ENCODE measurements at places on chromosomes 16 and 17.

GRCh38 chr17:78368854-78369495, 9.1 kb upstream of the SOCS3 start:
- no peak for DNase-seq

GRCh38 chr16:85134789-85135142, 22.5 kb upstream of the CIBAR2 start:
- DNase-seq, result no peak

- DNase-seq, result no peak
Measured at GRCh38 chr16:1870365-1871082, 1.4 kb downstream of the MEIOB start.

DNA sequence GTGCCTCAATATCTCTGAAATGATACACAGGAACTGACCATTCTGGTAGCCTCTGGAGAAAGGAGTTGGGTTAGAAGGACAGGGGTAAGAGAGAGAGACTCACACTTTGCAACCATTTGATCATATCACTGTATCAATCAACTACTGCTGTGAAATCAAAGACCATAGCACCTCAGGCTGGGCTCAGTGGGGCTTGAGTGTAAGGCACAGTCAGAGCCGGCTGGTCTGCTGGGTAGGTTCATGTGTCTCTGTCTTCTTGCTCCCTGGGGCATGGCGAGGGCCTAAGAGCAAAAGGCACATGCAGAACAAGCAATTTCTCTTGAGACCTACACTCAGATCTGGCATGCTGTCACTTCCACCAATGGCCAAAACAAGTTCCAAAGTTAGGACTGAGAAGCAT, 46.7 kb upstream of the C16orf82 start:
- DNase-seq, result no peak

- DNase-seq, result no peak
Measured at GRCh38 chr17:46082257-46082656, 83.2 kb downstream of the STH start.

GRCh38 chr16:51440131-51440889, 289.2 kb upstream of the SALL1 start:
- DNase-seq, result no peak

GRCh38 chr17:7211491-7212273, 8.0 kb downstream of the DLG4 start:
- no peak for DNase-seq

- no peak for DNase-seq
Measured at GRCh38 chr17:42547698-42548069, 5.0 kb upstream of the HSD17B1 start.

GRCh38 chr17:13784434-13785095, 182.8 kb upstream of the HS3ST3A1 start:
- no peak for DNase-seq

- no peak for DNase-seq
Measured at GRCh38 chr16:22638393-22639206, 127.9 kb downstream of the NPIPB5 start.

- no peak for DNase-seq
Measured at GRCh38 chr17:1232786-1233185, 37.5 kb upstream of the BHLHA9 start.

DNA sequence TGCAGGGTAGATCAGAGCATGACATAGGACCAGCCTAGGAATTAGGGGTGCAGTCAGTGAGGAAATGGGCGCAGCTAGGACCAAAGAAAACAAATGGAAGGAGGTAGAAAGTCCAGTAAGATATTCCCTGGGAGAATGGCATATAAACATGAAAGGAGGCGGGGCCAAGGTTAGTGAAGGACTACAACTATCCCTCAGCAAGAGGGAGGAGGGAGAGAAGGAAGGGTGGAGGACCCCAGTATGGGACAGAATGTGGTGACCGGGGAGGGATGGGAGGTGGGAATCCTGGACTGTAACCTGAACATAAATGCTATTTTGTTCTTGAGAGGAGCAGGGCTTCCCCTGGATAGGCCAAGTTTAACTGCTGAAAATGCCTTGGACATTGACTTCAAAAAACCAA, 22.8 kb downstream of the ITGB3 start:
- no peak for DNase-seq

- DNase-seq, result no peak
Measured at GRCh38 chr17:63033142-63033541, 67.1 kb downstream of the TANC2 start.

GRCh38 chr16:54140057-54140787, 146.4 kb downstream of the IRX3 start:
- no peak for DNase-seq

DNA sequence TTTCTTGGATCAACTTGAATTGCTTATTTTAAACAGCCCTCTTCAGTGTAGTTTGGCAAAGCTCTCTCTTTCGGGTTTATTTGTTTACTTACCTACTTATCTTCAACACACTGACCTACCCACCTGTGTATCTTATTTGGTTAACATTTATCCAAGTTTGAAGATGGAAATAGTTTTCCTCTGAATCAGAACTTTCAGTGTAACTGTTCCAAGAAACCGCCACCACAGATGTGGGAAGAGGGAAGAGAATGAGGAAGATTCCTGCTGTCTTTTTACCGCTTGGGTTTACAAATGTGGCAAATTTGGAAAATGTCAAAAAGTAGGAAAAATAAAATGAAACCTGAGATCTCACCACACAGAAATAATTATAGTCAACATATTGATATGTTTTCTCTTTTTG, 115.8 kb downstream of the MSI2 start:
- no peak for DNase-seq

All from stimulated activated CD8-positive, alpha-beta memory T cell treated with anti-CD3 and anti-CD28 coated beads, Interleukin-2, amount 100 ng/mL, for 1 hour (primary cell).